T-helper 2 cell (primary cell): ENCODE measurements at places on chromosomes 6 and 20.

DNA sequence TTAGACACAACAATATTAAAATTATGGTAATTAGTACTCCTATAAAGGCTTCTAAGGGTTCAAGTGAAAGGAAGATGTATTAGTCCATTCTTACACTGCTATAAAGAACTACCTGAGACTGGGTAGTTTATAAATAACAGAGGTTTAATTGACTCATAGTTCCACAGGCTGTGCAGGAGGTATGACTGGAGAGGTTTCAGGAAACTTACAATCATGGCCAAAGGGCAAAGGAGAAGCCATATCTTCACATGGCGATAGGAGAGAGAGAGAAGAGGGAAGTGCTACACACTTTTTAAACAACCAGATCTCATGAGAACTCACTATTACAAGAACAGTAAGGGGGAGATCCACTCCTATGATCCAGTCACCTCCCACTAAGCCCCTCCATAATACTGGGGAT, 52.9 kb downstream of the TINAG start:
- no peak for DNase-seq

- DNase-seq: no peak
Measured at GRCh38 chr6:145161501-145161900, 573.8 kb downstream of the EPM2A start.

- no peak for DNase-seq
Measured at GRCh38 chr6:42532038-42532669, 31.7 kb upstream of the UBR2 start.

- DNase-seq: no peak
Measured at GRCh38 chr6:109999740-110000139, 21.6 kb downstream of the GPR6 start.

DNA sequence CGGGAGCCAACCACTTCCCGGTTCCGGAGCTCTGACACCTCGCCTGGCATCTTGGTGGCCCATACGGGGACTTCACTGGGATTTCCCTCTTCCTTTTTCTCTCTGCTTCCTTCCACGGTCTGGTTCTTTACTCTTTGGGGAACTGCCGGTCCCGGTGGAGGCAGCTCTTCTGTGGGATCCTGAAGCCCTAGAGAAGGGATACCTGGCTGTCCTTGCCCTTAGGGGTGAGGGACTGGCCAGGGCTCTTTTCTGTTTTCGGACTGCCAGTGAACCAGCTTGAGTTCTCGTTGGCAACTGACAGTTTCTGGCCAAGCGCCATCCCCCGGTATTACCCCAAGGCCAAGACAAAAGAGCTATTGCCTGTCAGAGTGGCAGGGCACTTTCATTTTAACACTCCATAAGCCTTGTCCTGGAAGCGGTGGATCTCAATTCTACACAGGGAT, 880 bp upstream of the CPXM1 start:
- DNase-seq: no peak
